ENCODE measurements at places on chromosomes 11 and 22.

- DNase-seq = no peak
Measured at GRCh38 chr11:65972116-65972515, 10.6 kb downstream of the SART1 start.

GRCh38 chr11:69301081-69301454 lies 7.1 kb downstream of the MYEOV start:
- DNase-seq = no peak

DNA sequence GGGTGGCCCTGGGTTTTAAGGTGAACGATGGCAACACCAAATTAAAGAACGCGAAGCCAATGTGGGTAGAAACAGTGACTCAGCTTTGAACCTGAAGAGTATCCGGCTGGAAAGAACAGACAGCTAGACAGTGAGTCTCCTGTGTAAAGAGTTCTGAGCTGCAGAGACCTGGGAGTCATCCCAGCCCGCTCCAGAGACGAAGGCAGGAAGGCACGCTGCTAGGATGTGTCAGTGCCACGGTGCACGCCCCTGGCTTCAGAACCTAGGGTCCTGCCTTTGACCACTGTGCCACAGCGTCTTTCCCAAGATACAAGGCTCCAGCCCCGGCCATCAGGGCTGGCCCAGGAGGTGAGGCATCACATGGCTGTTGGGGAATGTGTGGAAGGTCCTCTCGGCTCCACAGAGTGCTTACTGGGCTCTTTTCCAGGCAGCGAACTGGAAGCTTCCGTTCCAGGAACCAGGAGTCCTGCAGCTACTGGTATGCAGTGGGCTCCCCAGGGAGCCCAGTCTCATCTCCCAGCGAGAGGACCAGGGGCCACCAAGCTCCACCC lies 29.9 kb downstream of the LRFN4 start:
- no peak for DNase-seq

DNA sequence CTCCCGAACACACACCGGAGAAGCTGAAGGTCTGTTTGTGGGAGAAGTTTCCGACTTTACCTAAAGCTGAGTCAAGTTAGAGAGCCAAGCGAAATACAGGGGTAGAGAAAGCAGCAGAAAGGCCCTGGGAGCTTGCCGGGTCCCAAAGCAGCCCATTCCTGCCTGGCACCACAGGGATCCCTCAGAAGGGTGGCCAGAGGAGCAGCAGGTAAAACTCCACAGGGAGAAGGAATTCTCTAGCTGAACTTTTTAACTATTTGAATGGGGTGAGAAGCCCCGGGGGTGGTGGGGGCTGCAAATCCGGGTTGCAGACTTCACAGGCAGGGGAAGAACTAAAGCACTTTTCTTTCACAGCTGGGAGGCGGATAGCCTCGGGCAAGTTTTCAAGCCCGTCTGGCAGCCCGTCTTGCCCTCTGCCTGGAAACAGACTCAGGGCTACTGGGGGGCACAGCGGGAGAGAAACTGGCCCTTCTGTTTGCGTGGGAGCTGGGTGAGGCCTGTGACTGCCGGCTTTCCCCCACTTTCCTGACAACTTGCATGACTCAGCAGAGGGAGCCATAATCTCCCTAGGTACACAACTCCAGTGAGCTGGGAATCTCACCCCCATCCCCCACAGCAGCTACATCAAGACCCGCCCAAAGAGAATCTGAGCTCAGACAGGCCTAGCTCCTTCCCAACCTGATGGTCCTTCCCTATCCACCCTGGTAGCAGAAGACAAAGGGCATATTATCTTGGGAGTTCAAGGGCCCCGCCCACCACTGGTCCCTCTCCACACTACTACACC lies 311.0 kb downstream of the SBF2 start:
- no peak for DNase-seq

- DNase-seq = peak; percentile 64
Measured at GRCh38 chr11:69638941-69639681, 1.8 kb upstream of the CCND1 start.

GRCh38 chr11:68213135-68213515 lies at the start of gene KMT5B:
KMT5B (minus strand) TSS chr11:68213296; CDS start chr11:68190076, 23,220 bp downstream.
- no peak for DNase-seq

DNA sequence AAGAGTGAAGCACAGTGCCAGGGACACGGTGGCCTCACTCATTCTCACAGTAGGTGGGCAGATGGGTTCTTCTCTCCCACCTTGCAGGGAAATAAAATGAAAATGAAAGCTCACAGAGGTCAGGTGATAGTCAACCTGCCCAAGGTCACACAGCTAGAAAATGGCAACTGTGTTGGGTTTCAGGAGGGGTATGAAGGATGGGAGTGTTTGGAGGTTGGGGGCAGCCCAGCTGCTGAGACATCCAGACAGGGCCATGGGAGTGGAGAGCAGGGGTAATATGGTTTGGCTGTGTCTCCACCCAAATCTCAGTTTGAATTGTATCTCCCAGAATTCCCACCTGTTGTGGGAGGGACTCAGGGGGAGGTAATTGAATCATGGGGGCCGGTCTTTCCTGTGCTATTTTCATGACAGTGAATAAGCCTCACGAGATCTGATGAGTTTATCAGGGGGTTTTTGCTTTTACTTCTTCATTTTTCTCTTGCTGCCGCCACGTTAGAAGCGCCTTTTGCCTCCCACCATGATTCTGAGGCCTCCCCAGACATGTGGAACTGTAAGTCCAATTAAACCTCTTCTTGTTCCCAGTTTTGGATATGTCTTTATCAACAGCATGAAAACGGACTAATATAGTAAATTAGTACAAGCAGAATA lies 247.0 kb downstream of the TENM4 start:
- DNase-seq = no peak

- DNase-seq = no peak
Measured at GRCh38 chr11:119363851-119364590, 17.5 kb downstream of the USP2 start.

DNA sequence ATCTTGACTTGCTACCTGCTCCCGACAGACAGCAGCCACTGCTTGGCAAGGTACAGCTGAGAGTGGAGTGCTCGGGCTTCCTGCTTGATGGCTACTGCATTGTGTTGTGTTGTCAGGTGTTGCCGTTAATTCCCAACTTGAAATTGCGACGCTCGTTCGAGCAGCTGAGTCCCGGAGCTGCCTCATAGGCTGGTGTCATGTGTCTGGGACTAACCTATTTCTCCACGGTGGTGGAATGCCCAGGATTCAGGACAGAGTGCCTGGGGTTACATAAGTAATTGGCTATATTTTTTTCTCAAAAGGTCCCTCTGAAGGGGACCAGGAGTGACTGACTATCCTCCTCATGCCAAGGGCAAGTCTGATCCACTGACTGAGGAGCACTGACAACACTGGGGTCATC lies 18.5 kb downstream of the COMMD9 start:
- DNase-seq = no peak

- no peak for DNase-seq
Measured at GRCh38 chr11:73367482-73368024, 8.6 kb upstream of the RELT start.

DNA sequence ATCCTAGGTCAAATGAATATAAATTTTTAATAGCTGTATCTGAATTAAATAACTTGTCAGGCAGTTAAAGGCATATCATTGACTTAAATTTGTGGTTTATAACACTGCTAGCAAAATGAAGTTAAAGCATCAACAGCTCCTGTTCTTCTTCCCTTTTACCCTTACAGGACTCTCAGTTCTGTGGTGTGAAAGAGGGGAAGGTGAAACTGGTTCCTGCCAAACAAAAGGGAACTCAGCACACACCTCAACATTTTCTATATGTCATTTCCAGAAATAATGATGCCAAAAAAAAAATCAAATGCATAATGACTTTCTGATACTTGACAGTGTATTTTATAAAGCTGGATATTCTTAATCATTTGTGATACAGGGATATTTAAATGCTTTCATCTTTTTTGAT lies 21.2 kb downstream of the ARL14EP start:
- DNase-seq = no peak

- DNase-seq = no peak
Measured at GRCh38 chr11:118238421-118238820, 13.6 kb upstream of the JAML start.

DNA sequence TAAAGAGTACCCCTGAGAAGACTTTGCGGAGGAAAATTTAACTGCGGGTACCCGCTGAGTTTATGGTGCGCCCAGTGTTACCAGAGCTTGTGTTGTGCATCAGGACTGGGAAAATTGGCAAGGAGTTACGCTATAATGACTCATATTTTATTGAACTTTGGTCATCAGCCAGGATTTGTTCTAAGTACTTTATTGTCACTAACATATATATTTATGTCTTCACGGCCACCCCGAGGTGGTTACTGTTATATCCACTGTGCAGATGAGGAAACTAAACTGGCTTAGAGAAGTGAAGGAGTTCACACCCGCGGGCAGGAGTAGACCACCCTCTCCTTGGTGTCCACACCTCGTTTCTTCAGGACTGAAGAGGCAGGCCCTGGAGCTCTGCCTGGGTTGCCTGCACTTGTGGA lies 667 bp downstream of the ACCS start:
- peak; percentile 57 for DNase-seq

DNA sequence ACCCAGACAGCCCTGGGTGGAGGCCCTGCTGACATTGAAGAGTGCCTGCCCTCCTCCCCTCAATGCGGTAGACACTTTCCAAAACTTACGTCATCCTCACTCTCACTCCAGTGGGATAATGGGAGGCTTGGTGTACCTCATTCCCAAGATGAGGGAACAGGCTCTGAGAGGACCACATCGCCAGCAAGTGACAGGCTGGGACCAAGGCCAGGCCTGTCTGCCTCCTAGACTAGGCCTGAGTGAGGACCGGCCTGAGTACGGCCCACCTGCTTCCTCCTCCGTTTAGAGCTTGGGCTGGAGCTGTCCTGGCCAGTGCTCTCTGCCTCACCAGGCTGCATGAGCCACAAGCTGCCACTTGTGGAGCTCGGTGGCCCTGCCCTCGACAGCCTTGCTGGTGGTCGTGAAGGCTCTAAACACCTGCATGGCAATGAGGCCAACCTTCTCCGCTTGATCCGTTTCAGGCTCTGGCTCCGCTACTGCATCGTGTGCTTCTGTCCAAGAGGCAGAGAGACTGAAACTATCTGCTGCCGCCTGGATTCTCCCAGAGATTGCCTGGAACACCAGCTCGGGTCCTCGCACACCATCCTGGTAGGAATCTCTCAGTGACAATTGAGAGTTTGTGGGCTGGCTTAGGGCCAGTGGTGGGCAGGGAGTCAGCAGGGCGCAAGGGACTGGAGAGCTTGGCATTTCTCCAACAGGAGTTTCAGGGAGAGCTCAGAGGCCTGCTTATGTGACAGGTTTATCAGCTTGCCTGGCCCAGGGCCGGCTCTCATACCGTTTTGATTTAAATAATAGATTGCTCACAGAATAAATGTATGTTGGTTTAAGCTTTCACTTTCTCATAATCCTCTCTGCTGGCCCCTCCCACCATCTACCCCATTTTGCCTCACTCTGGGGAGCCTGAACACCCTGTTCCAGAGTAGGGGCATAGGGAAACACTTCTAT lies 9.4 kb downstream of the LRRC75B start:
- DNase-seq = no peak

DNA sequence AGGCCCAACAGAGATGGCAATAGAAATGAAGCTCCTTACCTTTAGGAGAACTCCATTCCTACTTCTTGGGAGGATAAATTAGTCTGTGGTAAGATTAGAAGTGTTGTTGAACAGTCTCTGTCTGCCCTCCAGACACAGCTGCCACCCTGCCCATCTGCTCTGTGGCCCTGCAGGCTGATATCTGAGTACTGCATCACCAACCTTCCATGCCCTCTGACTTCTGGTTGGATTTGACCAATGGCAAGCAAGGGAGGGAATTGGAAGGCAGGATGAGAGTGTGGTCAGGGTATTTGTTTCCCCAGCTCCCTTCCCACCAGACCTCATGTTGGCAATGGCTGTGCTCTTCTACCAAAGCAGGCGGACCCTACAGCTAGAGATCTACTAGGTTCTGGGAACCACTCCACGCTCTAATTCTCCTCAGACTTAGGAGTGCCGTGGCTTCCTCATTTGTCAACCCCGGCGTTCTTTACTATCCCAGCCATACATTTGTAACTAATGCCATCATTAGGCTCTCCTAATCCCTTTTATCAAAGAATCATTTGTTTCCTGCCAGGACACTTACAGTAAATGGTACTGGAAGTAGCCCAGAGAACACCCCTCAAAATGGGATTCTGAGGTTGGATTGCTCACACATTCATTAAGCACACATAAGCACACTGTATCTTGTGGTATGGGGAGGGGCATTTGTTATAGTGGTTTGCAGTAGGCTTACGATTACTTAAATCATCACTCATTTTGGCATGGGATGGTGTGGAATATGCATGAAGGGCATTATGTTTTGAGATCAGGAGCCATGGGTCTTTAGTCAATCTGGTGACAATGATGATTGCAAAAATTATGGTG lies 35.4 kb upstream of the CD44 start:
- DNase-seq = no peak

DNA sequence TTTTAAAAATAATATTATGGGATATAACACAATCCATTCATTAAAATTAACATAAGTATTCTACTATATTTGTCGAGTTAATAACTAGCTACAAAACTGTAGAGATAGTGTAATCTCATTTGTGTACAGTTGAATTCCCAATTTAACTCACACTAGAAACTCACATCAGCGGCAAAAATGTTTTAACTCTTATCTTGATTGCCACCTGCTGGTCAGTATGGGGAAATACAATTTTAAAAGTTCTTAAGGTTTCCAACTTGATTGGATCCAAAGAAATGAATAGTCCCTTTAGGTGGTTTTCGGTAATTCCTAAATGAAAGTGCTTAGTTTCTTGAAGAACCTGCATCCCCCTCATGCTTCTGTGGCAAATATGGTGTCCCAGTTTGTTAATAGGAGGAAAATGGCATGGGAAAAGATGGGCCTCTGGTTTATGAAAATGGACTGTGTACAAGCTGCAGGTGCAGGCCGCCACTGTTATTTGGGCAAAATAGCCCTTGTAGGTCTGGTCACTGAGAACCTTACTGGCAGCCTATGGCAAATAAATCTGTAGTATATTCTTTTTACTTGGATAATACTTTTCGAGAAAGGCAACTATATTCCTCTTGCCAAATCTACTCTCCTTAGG lies 33.7 kb upstream of the SLC17A6 start:
- DNase-seq = no peak

DNA sequence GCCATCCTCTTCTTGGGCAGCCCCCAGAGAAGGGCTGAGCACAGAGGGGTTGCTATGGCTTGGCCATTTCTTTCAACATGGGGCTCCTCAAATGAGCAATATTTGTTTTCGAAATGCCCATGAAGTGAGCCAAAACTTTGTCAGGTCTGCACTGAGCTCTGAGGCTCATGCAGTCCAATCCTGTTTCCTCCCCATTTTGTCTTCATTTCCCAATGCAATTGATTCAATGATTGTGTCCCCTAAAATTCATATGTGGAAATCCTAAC lies 60.6 kb upstream of the CD44 start:
- DNase-seq = no peak

Data from glomerular endothelial cell (primary cell).